MV-4-11 (cell line): ENCODE measurements at places on chromosomes 7 and 10.

DNA sequence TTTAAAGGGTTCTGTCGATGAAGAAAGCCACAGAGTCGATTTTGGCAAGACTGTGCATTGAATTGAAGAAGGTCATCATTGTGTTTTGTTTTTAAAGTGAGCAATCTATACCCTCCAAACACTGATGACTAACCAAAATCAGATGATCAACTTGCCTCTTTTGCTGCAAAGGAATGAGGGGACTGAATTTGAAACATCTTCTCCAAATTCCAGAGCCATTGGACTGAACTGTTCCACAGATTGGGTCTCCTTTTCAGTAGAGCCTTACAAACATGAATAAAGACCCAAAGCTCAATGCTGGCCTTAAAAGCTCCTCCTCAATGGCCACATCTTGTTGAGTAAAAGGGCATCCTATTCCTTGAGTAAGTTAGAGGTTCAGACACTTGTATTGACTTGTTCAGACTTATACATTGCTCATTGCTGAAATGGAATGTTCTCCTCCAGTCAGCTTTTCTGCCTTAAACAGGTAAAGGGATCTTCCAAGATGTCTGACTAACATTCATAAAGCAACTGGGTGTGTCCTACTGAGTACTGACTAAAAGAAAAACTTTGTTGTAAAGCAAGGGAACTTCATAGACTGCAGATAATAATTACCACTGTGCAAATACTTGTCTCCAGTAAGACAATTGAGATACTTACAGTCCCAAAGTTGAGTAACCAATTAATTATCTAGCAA is 630.6 kb downstream of the KCNMA1 start:
- no peak for DNase-seq

GRCh38 chr7:143417734-143418383 is 9.2 kb upstream of the EPHA1 start:
- no peak for DNase-seq

DNA sequence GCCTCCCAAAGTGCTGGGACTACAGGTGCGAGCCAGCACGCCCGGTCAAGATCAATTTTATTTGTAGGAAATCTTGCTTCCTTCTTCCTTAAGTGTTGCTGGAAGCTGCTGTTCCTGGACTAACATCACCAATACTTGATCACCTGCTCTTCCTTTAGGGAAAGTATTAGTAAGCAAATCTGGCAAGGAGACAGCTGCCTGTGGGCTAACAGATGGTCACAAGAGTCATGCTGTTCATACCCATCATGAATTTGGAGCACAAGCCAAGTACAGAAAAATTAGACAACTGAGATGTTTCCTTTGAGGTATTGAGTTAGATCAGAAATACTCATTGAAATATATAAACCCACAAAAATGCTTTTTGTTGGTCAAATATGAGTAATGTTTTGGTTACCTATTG is 27.9 kb downstream of the BAIAP2L1 start:
- no peak for DNase-seq

- peak; percentile 54 for DNase-seq
These were observed 6.0 kb downstream of the IL15RA start for GRCh38 chr10:5971315-5971832.

DNA sequence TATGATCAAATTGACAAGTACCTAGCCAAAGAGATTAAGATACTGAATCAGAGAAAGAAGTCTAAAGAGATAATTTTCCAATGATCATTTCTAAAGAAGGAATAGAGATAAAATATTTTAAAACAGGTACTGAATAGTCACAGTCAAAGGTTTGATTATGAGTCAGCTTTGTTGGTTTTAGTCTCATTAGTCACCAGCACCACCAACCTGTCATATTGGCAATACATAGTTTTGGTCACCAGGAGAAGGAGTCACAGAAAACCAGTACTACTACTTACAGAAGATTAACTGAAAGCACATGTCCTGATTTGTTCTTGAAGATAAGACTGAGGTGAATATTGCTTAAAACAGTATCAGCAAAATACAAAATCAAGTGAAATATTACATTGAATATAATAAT is 34.6 kb downstream of the ZEB1 start:
- DNase-seq, result peak; percentile 22

DNA sequence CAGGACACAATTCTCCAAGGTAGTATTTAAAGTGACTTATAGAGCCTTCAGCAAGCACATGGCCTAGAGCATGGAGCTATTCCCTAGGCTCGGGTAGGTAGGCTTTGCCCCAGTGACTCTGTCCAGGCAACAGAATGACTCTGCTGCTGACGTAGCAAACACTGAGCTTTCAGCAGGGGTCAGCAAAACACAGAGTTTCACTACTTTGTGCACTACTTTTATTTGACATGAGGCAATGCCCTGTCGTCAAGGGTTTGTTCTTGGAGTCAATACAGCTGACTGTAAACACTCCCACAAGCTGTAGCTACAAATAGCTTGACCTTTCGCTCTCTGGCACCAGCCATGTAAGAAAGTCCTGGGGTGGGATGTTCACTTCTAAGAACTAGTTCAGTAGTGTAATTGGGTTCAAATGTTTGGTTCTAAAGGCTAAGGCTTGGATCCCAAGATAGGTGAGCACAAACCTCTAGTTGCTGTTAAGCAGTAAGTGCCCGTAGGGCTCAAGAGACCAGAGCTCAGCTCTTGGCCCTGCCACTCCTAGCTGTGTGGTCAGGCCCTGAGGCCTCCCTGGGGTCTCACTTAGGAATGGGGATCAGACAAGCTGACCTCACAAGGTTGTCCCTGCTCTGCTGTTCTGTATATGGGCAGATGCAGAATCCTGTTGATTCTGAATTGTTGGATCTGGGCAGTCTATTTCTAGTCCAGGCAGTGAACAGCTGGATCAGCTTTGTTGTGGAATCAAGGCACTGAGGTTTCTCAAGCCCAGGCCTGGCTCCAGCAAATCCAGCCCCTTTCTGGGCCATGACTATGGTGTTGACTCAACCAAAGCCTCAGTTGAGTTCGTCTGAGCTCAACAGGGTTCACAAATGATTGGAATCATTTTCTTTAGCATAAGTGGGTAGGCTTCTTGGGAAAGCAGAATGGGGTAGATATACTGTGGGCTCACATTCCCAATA is 10.7 kb downstream of the NODAL start:
- DNase-seq, result peak; percentile 24

DNA sequence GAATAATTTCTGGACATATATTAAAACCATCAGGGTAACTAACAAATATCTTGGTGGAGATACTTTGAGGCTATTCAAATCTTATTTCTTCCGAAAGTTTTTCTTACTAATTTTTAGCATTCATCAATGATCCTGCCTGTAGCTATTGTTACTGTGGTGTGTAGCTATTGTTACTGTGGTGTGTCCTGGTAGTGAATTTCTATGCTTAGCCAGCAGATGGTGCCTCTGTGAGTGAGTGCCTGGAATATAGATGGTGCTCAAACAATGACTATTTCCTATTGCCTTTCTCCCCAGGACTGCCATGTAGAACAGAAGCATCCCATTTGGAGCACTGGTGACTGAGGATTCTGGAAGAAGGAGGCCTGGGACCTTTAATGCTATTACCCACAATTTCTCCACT is 245.7 kb downstream of the CCSER2 start:
- no peak for DNase-seq

GRCh38 chr10:101189461-101190401 is 39.5 kb downstream of the LBX1 start:
- no peak for DNase-seq

GRCh38 chr7:4225361-4225771 is 456.7 kb upstream of the FOXK1 start:
- DNase-seq, result no peak

GRCh38 chr10:103888113-103888841 is 29.7 kb downstream of the STN1 start:
- peak; percentile 65 for DNase-seq

- DNase-seq, result no peak
These were observed 60.2 kb downstream of the MKI67 start for GRCh38 chr10:128065881-128066534.

GRCh38 chr7:158252081-158252836 is 335.4 kb downstream of the PTPRN2 start:
- DNase-seq, result no peak

DNA sequence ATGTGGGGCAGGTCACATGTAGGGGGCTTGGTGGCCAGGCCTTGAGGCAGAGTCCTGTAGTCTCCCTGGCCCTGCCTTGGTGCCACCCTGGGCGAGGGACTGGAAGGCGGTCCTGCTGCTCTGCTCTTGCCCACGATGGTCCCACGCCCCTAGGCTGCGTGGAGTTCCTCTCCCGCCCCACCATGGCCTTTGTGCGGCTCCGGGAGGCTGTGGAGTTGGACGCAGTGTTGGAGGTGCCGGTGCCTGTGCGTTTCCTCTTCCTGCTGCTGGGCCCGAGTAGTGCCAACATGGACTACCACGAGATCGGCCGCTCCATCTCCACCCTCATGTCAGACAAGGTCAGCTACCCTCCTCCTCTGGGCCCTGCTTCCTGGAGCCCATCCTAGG is 10.0 kb downstream of the FASTK start:
- no peak for DNase-seq

DNA sequence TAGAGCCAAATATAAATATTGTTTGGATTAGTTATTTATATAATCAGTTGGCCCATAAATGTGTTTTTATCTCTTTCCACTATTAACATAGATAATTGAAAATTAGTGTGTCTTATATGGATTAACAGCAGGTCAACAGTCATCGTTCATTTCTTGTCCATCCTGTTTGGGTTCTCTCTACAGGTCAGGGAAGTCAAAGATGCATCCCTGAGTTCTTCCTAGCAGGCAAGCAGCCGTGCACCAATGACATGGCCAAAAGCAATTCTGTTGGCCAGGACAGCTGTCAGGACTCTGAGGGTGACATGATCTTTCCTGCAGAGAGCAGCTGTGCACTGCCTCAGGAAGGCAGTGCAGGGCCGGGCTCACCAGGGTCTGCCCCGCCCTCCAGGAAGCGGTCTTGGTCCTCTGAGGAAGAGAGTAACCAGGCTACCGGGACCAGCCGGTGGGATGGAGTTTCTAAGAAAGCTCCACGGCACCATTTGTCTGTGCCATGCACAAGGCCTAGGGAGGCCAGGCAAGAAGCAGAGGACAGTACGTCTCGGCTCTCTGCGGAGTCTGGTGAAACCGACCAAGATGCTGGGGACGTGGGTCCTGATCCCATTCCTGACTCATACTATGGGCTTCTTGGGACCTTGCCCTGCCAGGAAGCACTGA is 15.9 kb downstream of the FBH1 start:
- DNase-seq, result no peak

DNA sequence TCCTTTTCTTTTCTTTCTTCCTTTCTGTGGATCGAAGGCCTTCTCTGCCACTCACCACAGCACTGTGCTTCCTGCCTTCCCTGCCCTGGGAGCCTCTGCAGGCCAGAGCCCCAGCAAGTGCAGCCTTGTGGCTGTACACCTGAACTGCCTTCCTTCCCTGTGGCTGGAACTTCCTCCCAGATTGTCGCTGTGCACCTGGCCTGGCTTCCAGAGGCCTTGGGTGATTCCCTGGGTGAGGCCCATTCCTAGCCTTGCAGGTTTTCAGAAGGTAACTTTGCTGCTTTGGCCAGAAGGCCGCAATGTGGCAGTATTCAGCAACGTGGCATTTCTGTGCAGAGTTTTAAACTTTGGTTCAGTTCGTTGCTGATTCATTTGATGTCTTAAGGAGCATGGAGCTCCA is 50.1 kb upstream of the RASGEF1A start:
- DNase-seq, result no peak

- no peak for DNase-seq
These were observed 444.6 kb downstream of the REEP3 start for GRCh38 chr10:63965846-63966245.

DNA sequence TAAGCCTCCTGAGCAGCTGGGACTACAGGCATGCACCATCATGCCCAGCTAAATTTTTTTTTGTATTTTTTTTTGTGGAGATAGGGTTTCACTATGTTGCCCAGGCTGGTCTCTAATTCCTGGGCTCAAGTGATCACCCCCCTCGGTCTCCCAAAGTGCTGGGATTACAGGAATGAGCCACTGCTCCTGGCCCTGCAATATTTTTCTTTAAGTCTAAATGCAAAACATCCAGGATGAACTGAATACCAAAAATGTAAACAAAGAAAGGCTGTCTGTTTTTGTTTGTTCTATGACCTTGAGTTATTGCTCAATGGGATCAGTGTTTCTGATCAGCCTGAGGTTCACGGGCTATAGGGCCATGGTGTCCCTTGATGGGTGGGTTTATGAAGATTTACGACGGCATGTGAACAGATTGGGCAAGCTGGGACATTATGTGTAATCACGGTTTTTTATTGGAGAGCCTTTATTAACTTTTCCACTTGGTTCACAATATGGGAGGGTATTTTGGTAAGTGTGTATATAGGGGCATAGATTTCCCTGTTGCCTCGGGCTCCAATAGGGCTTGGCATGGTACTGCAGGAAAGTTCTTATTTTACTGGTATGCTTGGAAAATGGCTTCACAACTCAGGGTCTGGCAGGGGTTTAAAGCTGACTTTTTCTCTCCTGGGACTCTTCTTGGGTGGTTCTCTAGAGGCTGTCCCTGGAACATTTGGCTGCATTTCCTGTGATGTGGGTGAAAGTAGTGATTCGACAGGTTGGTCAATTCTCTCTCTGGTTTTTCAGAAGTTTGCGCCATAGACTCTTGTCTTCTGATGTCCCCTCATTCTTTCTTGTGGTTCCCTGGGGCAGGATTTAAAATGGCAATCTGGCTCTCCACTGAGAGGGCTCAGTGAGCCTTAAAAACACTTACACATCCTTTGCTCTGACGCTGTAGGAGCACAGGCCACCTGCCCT is 41.6 kb downstream of the MRPS33 start:
- peak; percentile 5 for DNase-seq

DNA sequence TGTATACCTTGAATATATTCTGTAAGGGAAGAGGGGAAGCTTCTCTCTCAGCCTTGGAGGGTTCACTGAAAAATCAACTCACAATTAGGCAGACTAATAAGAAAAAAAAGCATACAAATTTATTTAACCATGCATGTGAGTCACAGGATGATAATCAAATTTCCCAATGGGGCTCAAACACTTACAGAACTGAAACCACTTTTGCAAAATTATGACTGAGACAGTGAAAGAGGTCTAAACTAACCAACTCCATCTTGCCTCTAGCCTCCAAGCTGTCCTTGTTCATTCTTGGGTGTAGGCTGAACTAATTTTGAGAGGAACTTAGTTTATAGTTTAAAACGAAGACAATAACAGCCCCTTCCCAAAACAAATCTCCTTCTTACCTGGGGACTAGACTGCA is 618.3 kb upstream of the AUTS2 start:
- peak; percentile 72 for DNase-seq

DNA sequence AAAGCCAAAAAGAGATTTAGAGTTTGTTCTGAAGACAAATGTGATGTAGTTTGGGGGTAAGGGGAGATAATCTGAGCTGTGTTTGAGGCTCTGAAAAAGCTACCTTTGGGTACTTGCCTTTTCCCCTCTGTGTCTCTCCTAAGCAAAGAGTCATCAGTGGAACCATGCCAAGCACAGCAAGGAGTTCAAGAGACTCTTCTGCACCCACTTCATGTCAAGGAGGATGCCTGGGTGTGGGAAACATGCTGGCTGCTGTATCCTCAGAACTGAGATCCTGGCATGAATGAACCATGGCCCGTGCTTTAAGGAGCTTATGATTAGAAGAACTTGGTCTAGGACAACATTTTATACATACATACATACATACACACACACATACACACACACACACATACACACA is 142.9 kb downstream of the NOC3L start:
- DNase-seq, result no peak
